ENCODE measurements at places on chromosomes 6 and 20.

GRCh38 chr6:44701637-44702101 is 314.2 kb downstream of the CDC5L start:
- no peak for DNase-seq

DNA sequence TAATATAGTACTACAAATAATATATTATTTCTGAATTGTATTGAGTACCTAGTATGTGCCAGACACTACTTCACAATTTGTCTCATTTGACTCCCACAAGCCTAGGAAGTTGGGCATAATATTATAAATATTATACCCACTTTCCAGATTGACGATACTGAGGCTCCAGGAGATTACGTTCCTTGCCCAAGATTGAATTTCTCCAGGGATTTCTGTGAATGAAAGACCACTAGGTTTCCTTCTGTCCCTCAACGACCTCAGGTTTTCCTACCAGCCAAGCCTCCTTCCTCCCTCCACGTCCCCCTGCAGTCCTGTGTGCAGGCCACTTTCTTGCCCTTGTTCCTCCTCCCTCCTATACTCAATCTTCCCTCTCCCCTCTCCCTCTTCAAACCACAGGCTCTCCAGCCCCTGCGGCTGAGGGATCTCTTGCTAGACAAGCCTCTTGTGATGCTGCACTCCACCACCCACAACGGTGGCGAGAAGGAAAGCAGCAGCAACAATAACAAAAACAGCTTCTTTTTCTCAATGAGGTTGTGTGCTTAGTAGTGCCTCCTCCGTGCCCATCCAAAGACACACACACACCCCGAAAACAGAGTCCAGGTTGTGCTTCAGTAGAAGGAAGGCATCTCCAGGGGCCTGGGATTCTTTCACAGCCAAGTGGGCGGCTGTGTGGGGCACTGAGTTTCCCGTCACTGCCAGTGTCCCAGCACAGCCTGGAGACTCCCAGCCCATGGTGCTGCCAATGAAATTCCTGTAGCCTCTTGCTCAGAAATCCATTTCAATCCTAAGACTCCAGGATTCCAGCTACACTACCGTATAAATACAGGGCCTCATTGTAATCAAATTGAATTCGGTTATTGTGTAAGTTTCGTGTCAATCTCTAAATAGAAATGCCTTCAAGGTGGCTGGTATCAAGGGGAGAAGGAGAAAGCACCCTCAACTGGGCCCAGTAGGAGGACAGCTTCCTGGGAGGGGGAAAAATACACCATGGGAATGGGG is 94.4 kb downstream of the NCR2 start:
- DNase-seq, result no peak

GRCh38 chr6:111015389-111016124 is 33.7 kb downstream of the RPF2 start:
- no peak for DNase-seq

- DNase-seq, result no peak
Measured at GRCh38 chr20:31691646-31692275, 30.9 kb downstream of the BCL2L1 start.

- no peak for DNase-seq
Measured at GRCh38 chr6:169235286-169235685, 18.4 kb downstream of the THBS2 start.

DNA sequence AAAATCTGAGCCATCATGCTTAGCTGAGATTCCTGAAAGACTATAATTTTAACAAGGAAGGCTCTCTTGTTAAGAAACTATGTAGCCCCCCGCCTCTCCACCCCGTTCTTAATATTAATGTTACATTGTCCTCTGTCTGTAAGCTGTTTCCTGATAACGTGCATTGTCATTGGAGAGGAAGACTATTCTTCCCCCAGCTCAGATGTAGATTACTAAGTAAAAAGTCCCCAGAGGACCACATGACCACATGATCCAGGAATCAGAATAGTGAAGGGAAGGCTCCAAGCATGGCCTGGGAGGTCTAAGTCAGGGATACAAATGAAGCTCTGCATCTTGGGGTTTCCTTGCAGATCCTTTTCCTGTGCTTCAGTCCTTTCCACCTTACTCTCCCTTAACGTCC is 106.4 kb downstream of the JARID2 start:
- no peak for DNase-seq

- DNase-seq, result no peak
Measured at GRCh38 chr6:86682297-86682696, 255.0 kb upstream of the HTR1E start.

Measured in CD4-positive, alpha-beta T cell treated with Interleukin-6 for 4 hours (primary cell).